ENCODE measurements at places on chromosomes 11 and 22. TPM values are rescaled to one million over a fixed set of nuclear protein-coding genes. Genes with fewer than 3 reads are reported as not detected.

PIH1D2 gene
- 3.3 TPM for total RNA-seq

DNA sequence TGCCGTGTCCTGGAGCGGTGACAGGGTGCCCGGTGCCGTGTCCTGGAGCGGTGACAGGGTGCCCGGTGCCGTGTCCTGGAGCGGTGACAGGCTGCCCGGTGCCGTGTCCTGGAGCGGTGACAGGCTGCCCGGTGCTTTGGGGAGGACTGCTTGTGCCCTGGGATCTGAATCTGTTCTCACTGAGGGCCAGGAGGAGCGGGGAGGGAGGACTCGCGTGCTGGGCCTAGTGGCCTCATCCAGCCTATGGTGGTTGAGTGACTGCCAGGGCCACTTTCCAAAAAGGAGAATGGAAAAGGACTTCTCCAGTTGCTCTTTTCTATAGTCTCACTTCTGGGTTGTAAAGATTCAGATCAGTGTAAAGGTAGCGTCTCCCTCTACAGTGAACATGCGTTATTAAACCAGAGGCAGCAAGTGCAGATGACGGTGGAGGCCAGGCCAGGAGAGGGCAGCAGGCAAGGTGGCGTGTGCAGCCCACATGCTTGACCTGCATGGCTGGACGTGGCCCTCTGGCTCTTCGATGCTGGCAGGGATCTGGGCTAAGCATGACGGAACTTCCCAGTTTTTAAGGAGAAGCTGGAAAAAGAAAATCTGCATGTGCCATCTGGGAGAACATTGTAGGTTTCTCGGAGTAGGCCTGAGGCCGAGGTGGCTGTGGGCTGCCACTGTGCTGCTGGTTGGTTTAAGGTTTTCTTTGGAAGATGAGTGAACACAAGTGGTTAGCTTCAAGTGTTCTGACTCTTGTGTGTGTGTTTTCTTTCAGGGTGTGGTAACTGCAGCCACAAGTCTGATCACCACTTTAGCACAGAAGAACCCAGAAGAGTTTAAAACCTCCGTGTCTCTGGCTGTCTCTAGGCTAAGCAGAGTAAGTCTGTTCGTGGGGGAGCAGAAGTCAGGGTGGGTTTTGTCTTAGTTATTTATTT is 55.0 kb downstream of the AP2A2 start:
- no peak for DNase-seq
- no peaks in the 10 kb centered on the region for H3K27me3 ChIP-seq
- peaks cover 32% of the 10 kb centered on the region for H3K36me3 ChIP-seq
- no peaks in the 10 kb centered on the region for H3K4me1 ChIP-seq

- no peak overlapping the region for H3K27ac ChIP-seq
- H3K27me3 ChIP-seq: no peaks in the 10 kb centered on the region
- no peak overlapping the region for H3K4me3 ChIP-seq
- peaks cover 27% of the 10 kb centered on the region for H3K36me3 ChIP-seq
- DNase-seq: no peak
Observed at GRCh38 chr11:9386901-9387300, 2.4 kb downstream of the IPO7 start.

- no peak overlapping the region for H3K4me3 ChIP-seq
- DNase-seq: no peak
- no peak overlapping the region for H3K27ac ChIP-seq
- peaks cover 5% of the 10 kb centered on the region for H3K36me3 ChIP-seq
- no peaks in the 10 kb centered on the region for H3K4me1 ChIP-seq
- no peaks in the 10 kb centered on the region for H3K27me3 ChIP-seq
Observed at GRCh38 chr11:9887472-9887871, 223.6 kb downstream of the SWAP70 start.

DNA sequence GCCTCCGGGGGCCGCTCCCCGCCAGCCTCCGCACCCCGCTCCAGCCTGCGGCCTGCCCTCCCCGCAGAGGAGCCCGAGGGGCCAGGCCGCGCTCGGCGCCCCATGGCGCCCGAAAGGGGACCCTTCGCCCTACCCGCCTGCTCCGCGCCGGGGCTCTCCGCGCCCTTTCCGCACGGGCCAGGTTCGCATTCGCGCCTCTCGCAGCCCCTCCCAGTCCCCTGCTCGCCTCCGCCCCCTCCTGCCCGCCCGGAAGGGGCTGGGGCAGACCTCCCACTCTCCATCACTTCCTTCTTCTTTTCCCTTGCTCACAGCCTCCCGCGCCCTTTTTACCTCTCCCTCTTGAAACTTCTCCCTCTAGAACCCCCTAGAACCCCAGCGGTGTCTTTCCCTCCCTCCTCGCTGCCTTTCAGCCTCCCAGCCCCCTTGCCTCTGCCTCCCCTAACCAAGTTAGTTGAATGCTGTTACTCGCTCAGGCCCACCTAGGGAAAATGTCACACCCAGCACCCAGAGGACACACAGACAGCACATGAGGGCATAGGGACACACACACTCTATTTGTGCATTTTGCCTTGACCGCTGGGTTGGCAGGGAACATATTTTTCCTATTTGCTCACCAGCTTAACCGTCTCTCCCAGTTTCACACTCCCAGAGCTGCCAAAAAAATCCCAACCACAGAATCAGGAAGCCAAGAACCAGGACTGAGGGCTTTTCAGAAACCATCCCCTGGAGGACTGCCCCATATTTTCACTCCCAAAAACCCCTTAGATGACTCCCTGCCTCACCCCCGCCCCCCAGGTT is at the start of gene SLC43A3:
Gene SLC43A3, minus strand, starts transcription at position 193 of the 798 bp plus-strand sequence. CDS start 949 bp downstream, outside the sequence.
- DNase-seq: no peak
- H3K4me1 ChIP-seq: peaks cover 45% of the 10 kb centered on the region
- peak within 1 kb of the TSS; percentile 40 for H3K4me3 ChIP-seq
- H3K36me3 ChIP-seq: peaks cover 19% of the 10 kb centered on the region

DGCR6 gene
- total RNA-seq: 0.91 TPM

DNA sequence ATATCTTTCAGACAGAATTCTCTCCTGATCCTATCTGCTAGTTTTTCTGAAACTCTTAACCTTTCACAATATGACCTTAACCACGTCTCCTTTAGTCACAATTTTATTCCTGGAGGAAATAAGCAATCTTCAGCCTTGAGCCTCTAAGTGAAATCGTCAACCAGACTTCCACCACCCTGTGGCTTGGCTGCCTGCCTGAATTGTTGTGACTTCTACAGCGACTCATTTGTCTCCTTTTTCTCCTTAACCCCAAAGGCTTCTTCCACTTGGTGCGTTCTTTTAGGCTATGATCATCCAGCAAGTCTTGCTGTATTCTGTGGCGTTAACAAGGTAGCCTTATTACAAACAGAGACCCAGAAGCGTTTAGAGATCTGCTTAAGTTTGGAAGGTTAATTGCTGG is 535.1 kb upstream of the ARHGAP42 start:
- H3K27ac ChIP-seq: no peak overlapping the region
- DNase-seq: no peak
- H3K4me1 ChIP-seq: no peaks in the 10 kb centered on the region

GRCh38 chr11:23103416-23103815 is 243.1 kb upstream of the CCDC179 start:
- DNase-seq: no peak
- no peak overlapping the region for H3K4me3 ChIP-seq
- no peaks in the 10 kb centered on the region for H3K36me3 ChIP-seq
- H3K4me1 ChIP-seq: no peaks in the 10 kb centered on the region
- H3K27ac ChIP-seq: no peak overlapping the region

DNA sequence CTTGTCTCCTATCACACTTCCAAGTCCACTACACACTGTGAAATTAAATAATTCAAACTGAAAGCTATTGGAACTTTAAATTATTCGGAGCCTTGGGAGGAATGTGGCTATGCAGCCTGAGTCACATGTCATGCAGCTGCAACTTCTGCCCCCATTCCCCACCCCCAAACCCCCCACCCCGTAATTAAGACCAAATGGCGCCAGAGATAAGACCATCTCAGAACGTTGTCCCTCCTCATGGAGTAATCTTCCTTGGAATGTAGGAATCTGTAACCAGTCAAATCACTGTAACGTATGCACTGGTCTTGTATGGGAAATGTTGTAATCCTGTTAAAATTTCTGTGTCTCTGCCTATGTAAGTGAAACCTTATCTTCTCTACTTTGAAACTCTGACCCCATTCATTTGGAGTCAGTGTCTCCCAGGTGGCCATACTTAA is 37.0 kb downstream of the GAB2 start:
- no peak overlapping the region for H3K4me3 ChIP-seq
- no peak overlapping the region for H3K27ac ChIP-seq
- no peaks in the 10 kb centered on the region for H3K4me1 ChIP-seq
- no peaks in the 10 kb centered on the region for H3K27me3 ChIP-seq
- no peak for DNase-seq

DNA sequence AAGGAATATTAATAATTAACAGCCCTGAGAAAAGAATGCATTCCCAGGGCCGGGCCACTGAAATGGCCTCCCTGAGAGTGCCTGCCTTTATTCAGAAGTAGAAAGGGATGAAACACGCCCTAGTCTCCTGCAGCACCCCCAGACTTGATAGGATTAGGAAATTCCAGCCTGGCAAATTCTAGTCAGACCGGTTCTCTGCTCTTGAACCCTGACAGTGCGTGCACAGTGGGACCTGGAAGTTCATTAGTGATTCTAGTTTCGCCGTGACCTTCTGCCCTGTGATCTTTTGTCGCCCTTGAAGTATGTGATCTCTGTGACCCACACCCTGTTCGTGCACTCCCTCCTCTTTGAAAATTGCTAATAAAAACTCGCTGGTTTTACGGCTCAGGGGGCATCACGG is 2.1 kb upstream of the GSTP1 start:
- no peak overlapping the region for H3K4me3 ChIP-seq
- DNase-seq: no peak
- H3K27ac ChIP-seq: peak overlapping the region; percentile 99

KCTD14 gene
- total RNA-seq: 0.66 TPM

DNA sequence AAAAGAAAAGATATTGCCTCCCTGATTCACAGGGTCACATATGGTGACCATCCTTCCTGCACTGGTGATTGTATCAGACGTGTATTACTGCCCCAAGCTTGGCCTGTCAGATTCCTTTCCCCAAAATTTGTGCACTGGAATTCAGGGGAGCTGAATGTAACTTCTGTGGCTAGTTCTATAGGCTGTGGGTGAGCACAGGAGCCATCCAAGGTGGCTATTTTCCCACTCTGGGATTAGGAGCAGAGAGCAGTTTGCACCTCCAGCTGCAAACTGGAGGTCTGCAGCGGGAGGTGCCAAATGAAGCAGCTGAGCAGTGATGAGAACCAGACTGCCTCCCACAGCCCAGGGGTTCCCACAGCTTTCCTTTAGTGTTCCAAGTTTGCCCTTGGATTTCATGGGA is 124.2 kb upstream of the PITPNB start:
- H3K36me3 ChIP-seq: no peaks in the 10 kb centered on the region
- no peak overlapping the region for H3K27ac ChIP-seq
- H3K27me3 ChIP-seq: no peaks in the 10 kb centered on the region
- no peak for DNase-seq
- no peak overlapping the region for H3K4me3 ChIP-seq
- peaks cover 15% of the 10 kb centered on the region for H3K4me1 ChIP-seq

BTG4 gene
- not detected for total RNA-seq

ROM1 gene
- total RNA-seq: 5.9 TPM

ESAM gene
- total RNA-seq: 10.6 TPM

RRP7A gene
- total RNA-seq: 19.1 TPM

- H3K27me3 ChIP-seq: no peaks in the 10 kb centered on the region
- peak overlapping the region; percentile 89 for H3K4me3 ChIP-seq
- DNase-seq: no peak
- no peaks in the 10 kb centered on the region for H3K36me3 ChIP-seq
- H3K4me1 ChIP-seq: peaks cover 14% of the 10 kb centered on the region
Observed at GRCh38 chr11:73140213-73141030, 1.7 kb downstream of the FCHSD2 start.

MRPL49 gene
- 72.2 TPM for total RNA-seq

DNA sequence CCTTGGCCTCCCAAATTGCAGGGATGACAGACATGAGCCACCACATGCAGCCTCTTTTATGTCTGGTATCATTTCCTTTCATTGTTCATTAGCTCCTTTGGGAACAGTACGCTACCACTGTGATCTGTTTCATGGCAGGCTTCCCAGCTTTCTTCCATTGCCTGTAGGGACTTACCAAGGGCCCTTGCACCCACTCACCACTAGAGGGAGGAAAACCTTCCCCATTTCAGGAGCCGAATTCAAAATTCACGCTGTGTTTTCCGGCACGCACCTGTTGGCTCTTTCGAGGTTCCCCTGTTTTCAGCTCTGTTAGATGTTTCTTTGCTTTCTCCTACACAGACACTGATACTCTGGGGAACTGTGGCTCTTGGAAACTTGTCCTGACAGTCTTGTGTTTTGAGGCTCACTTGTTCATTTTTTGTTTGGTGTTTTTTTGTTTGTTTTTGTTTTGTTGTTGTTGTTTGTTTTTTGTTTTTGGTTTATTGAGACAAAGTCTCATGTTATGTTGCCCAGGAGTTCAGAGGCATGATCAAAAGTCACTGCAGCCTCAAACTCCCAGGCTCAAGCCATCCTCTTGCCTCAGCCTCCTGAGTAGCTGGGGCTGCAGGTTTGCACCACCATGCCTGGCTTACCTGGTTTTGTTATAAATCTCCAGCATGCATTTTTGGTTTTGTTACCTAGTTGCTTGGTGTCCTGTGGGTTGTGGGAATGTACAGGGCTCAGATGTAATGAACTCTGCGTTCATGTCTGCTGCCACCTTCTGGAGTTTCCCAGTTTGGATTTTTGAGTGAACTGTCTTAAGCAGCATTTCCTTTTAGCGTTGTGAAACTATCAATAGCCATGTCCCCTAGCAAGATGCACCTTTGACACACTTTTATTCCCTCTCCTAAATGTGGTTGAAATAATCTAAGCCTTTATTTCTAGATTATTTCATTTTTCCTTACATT is 2.3 kb downstream of the KRTAP5-11 start:
- DNase-seq: no peak
- no peaks in the 10 kb centered on the region for H3K36me3 ChIP-seq
- no peak overlapping the region for H3K4me3 ChIP-seq
- no peaks in the 10 kb centered on the region for H3K27me3 ChIP-seq
- peaks cover 7% of the 10 kb centered on the region for H3K4me1 ChIP-seq

DNA sequence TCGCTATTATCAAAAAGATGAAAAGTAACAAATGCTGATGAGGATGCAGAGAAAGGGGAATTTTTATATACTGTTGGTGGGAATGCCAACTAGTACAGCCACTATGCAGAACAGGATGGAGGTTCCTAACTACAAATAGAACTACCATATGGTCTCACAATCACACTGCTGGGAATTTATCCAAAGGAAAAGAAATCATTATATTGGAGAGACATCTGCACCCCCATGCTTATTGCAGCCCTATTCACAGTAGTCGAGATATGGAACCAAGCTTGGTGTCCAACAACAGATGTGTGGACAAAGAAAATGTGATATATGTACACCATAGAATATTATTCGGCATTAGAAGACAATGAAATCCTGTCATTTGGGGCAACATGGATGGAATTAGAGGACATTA is 19.6 kb upstream of the POU2AF2 start:
- H3K27ac ChIP-seq: no peak overlapping the region
- peaks cover 4% of the 10 kb centered on the region for H3K4me1 ChIP-seq
- DNase-seq: no peak
- no peaks in the 10 kb centered on the region for H3K36me3 ChIP-seq
- no peak overlapping the region for H3K4me3 ChIP-seq

GRCh38 chr22:20181194-20181883 is 30.5 kb upstream of the CCDC188 start:
- H3K4me3 ChIP-seq: no peak overlapping the region
- no peaks in the 10 kb centered on the region for H3K27me3 ChIP-seq
- DNase-seq: no peak
- H3K4me1 ChIP-seq: no peaks in the 10 kb centered on the region
- no peaks in the 10 kb centered on the region for H3K36me3 ChIP-seq

Data from esophagus squamous epithelium (tissue), 5 donors.